ENCODE measurements at places on chromosomes 5 and 9.

DNA sequence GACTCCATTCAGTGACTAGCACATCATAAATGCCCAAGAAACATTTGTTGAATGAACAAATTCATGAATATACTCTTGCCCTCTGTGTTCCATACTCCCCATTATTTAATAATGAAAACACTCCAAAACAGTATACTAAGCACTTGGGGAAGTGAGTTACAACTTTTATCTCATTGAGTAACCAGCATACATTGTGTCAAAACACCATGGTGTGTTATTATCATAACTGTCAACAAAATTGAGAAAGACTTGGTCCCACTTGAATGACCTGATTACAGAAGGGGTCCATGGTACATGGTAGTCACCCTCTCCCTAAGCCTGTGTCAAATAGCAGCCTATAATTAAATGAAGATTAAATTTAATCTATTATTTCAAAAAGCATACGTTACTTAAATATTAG lies 16.2 kb downstream of the ANKH start:
- no peak for DNase-seq

- DNase-seq: no peak
Observed at GRCh38 chr9:8745347-8745746, 945.8 kb upstream of the DMAC1 start.

DNA sequence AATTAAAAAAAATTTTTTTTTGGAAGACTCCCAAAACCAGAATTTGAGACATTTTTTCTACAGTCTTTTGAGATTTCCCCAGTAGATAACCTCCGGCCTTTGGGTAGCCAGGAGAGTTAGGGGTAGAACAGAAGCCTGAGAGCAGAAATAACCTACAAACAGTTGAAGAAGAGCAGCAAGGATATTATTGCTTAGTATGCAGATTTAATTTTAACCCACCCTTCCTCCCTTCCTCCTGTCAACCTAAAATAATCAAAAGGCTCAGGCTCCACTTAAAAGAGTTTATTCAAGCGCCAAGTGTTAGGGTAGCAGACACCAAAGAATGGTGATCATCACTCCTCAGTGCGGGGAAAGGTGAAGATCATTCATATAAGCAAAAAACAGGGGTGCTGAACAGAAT lies 17.4 kb upstream of the FAM120A start:
- no peak for DNase-seq

DNA sequence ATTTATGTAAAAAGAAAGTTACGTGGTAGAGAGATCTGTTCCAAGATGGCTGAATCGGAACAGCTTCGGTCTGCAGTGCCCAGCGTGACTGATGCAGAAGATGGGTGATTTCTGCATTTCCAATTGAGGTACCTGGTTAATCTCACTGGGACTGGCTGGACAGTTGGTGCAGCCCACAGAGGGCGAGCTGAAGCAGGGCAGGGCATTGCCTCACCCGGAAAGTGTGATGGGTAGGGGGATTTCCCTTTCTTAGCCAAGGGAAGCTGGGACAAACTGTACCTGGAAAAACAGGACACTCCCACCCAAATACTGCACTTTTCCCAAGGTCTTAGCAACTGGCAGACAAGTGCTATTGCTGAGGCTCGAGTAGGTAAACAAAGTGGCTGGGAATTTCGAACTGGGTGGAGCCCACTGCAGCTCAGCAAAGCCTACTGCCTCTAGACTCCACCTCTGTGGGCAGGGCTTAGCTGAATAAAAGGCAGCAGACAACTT lies 13.1 kb upstream of the HSD17B4 start:
- DNase-seq: no peak

GRCh38 chr5:109987970-109988369 lies 298.2 kb downstream of the MAN2A1 start:
- DNase-seq: no peak

All from effector CD4-positive, alpha-beta T cell (primary cell).